CD4-positive, alpha-beta T cell treated with Interleukin-4 for 1 hour (primary cell): ENCODE measurements at places on chromosomes 2 and 18.

DNA sequence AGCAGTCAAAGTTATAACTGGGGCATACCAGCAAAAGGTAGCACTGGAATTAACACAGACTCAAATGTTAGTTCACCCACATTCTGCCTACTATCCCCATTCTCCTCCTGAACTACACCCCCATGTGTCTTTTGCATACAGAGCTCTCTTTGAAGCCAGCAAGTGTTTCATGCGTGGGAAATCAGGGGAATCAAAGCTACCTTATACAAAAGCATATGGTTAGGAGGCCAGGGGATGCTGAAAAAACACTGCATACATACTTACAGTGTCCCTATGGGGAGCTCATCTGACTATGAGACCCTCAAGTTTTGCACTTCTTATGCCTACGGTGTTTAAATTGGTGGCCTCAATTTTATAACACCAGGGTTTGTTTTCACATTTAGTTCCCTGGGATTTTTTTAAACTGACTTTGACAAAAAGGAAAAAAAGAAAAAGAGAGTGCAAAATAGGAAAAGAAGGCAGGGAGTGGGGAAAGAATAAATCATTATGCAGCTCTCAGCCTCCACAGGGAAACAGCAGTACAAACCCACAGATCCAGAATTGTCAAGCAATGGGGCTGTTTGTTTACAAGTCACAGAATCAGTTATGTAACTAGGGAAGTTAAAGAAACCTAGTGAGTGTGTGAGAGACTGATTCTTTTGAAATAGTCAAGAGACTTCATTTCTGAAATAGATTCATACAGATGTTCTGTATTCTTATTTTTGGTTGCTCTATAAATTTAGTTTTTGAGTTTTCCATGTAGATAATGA lies 20.1 kb upstream of the PPP3R1 start:
- DNase-seq, result no peak

GRCh38 chr2:143001501-143001900 lies 124.0 kb downstream of the KYNU start:
- DNase-seq, result no peak

GRCh38 chr2:226155093-226155875 lies 644.3 kb downstream of the IRS1 start:
- DNase-seq, result no peak

DNA sequence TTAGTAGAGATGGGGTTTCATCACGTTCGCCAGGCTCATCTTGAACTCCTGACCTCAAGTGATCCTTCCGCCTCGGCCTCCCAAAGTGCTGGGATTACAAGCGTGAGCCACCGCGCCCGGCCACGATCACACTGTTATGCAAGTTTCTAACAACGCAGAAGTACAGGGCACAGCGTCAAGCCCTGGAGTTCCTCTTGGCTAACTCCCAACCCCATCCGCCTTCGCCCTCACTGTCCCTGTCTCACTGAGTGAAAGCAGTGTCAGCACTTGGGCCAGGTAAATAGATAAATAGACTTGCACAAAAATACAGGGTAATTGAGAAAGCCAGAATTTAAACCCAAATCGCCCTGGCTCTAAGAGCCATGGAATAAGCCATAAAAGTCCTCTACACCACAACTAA lies 111.7 kb downstream of the ACVR1 start:
- no peak for DNase-seq

DNA sequence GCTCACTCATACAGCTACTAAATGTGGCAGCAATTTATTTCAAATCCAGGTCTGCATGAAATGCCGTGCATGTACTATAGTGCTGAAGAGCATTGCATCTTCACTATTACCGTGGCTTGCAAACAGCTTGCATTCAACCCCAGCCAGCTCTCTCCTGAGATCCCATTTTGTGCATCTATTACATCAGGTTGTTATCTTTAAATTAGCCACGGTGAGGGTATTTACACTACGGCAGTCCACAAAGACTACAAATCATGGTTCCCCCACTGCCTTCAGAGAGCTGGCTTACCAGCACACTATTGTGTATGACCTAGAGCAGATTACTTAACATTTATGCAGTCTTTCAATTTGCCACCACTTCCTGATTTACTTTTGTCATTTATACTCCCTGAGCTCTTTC lies 621.3 kb upstream of the LRATD1 start:
- DNase-seq, result no peak

DNA sequence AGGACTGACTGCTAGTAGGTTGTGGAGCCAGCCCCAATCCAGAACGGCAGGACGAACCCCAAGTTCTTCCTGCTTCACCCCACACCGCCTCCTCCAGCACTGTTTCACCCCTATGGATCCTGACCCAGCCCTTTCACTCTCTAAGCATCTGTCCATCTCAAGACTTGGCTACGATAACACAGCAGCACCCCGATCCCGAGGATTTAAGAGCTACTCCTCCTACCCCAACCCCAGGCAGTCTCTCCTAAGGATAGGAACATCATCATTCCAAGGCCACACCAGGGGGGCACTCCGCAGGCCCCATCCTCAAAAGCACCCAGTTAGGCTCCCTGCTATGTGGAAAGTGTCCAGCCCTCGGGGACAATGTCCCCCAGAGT lies 645 bp downstream of the KCTD18 start:
- no peak for DNase-seq

DNA sequence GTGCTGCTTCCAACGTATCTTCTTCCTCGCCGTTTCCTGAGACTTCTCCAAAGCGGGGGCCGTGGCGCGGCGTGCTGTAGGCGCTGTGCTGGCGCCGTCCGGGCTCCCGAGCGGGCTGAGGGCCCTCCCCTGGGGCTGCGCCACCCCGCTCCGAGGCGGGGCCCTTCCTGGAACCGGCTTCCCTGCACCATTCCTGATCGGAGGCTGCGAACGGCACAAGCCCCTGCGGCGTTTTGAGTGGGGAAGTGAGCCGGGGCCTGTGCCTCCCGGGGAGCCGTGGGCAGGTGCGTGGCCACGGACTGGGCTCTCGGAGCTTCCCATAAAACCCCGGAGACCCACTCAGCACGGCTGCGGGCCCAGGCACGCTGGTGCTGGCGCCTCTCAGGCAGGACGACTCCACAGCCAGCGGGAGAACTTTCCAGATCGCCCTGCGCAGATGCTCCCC lies 74.7 kb downstream of the PSMG2 start:
- no peak for DNase-seq

GRCh38 chr2:20563833-20564232 lies 87.1 kb downstream of the HS1BP3 start:
- DNase-seq, result no peak

- no peak for DNase-seq
Measured at GRCh38 chr2:78699696-78700095, 325.8 kb upstream of the REG3G start.

- DNase-seq, result no peak
Measured at GRCh38 chr2:82023710-82024109, 1719.2 kb upstream of the LRRTM1 start.

DNA sequence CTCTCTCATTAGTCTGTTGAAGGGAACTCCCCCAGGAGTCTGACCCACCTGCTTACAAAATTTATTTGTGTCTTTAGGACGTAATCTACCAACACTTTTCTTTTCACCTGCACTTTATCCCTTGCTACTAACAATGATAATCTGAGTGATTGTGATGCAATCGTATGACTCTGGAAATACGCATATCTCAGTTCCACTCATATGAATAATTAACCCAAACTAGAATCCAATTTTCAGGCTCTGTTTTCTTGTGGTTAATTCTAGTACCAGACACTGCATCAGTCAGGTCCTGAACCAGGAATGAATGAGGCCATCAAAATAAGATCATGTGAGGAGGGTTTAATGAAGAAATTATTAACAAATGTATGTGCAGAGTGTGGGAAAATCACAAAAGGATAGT lies 158.4 kb upstream of the SRD5A2 start:
- no peak for DNase-seq

DNA sequence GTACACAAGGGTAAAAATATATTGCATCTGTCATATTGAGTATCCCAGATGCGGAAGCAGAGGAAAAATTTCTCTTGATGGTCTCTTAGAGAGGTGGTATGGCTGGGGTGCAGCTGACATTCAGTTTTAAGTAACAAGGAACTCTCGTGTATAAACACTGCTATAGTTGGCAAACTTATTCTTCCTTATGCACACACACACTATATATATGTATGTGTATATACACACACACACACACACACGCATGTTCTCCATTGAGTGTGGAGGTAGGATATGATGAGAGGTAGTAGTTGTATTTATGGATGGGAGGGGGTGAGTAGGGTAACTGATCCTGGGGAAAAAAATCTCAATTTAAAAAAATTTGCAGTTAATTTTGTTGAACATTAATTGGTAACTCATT lies 10.6 kb downstream of the PHLPP1 start:
- DNase-seq, result no peak

GRCh38 chr2:128405467-128405900 lies 86.8 kb upstream of the HS6ST1 start:
- no peak for DNase-seq

DNA sequence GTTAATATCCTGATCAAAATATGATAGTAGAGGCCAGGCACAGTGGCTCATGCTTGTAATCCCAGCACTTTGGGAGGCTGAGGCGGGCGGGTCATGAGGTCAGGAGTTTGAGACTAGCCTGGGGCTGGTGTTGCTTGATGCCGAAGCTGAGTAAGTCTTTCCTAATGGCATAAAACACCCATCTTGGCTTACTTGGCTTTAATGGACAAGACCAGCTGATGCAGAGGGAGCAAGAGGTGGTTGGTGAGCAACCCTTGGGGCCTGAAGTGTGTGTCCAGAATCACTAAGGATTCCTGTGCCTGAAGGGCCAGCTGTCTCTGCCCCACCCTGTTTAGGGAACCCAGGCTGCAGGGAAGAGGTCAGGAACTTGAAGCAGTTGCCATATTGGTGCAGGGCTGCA lies 217.2 kb downstream of the ARL4C start:
- no peak for DNase-seq

DNA sequence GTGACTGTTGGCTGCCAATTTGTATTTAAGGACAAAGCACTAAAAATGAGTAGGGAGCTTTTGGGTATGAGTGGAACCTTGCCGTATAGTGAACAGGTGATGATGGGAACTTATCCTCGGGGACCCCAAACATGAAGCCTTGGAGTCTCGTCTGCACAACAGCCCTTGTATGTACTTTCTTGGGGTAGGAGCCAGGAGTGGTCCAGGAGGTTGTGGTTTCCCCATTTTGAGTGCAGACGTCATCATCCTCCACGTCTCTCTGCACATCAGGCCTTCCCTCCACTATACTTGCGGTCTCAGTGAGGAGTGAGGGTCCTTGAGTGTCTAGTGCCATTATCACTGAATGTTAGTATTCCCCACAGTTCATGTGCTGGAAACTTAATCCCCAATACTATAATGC lies 101.5 kb upstream of the HS6ST1 start:
- no peak for DNase-seq

DNA sequence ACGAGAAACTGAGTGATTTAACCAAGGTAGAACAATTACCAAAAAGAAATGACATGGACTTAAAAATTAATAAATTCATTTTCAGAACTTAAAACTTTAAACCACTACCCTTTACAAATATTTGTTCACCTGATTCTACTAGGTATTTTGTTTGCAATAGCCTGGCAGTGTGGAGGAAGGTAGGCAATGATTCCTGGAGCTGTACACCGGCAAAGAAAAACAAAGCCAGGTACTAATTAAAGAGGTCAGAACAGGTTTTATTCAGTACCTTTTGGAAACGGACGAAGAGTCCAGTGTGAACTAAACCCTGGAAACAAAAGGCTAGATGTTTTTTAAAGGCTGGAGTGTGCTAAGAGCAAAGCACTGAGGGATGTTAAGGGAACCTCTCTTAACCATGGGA lies 561.3 kb upstream of the FSHR start:
- no peak for DNase-seq

DNA sequence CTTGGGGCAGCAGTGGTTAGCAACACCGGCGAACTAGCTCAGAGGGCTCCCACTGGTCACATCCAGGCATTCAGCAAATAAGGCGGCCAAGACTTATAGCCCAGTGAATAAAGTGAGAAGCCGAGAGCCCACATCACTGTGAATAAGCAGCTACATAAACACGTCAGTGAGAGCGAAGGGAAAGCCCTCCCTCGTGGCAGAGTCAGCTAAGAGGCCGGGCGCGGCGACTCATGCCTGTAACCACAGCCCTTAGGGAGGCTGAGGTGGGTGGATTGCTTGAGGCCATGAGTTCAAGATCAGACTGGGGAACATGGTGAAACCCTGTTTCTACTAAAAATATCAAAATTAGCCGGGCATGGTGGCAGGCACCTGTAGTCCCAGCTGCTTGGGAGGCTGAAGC lies 5.2 kb downstream of the D2HGDH start:
- DNase-seq, result no peak

DNA sequence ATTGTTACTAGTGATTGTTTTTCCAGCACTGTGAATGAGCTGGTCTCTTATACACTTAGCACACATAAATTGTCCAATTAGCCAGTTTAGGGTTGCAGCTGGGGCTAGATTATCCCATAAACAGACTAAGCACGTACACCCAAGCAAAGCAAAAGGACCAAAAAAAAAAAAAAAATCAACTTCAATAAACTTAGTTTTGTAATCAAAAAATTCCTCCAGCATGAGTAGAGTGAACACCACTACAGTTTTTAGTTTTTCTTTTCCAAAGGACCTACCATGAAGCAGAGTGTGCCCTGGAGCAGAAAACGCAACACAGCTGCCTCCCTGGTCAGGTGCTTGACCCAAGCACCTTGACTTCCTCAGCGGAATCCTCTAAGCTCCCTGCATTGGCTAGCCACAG lies 249.4 kb upstream of the SLC14A2 start:
- DNase-seq, result no peak

- DNase-seq, result no peak
Measured at GRCh38 chr18:13889671-13890070, 25.7 kb downstream of the MC2R start.

DNA sequence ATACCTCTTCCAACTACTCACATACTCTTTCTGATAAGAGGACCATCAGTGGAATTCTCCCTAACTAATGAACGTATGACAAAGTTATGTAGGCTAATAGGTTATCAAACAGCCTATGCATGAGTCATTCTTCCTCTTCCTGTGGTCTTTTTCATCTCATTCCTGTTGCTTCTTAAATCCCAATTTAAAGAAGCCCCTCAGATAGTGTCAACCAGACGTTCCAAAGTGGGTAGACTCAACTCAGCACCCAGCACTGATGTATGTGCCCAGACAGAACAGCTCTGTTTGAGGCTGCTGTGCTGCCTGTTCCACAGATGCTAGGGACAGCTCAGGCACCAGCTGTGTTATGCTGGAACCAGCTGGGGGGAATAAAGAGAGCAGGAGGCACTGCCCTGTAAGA lies 52.6 kb downstream of the CXCR4 start:
- DNase-seq, result no peak

DNA sequence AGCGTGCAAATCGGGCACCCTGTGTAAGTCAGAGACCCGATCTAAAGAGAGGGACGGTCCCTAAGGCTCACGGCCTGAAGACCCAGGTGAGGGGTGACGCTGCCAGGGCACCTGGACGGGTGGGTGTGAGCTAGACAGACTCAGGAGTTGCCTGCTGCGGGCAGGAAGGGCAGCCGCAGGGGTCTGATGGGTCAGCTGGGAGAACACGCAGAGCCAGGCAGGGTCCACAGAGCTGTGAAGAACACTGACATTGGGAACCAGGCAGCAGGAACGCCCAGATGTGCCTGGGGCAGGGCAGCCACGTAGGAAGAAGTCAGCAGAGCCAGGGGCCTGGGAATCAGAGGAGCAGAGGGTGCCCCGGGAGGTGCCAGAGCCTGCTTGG lies 25.9 kb downstream of the HDAC4 start:
- DNase-seq, result no peak

GRCh38 chr18:3044931-3045698 lies 32.2 kb upstream of the LPIN2 start:
- DNase-seq, result no peak

GRCh38 chr2:238493411-238493810 lies 66.7 kb downstream of the ASB1 start:
- no peak for DNase-seq
